Iris pigment epithelial cell (primary cell): ENCODE measurements at places on chromosomes 7 and 10.

DNA sequence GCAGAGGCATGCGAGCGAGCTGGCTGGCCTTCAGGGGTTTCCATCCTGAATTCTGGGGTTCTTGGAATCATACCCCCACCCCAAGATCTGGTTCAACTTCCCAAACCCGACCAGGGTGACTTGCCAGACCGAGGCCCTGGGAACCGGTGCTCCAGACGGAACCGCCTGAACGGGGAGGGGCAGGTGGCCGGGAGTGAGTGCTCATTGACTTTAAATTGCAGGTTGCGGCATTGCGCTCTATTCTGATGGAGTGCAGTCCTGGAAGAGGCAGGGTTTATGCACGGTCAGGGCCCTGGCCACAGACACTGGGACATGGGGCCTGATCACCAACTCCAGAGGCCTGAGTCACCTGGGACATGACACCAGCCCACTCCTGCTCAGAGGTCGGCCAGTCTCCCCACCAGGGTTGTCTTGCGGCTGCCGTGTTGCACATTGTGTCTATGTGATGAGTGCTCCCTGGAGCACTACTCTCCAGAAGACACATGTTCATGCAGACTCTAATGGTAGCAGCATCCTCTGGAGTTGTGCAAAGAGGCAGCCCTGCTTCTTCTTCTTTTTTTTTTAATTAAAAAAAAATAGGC, 5.8 kb upstream of the DDIT4 start:
- no peak for DNase-seq

DNA sequence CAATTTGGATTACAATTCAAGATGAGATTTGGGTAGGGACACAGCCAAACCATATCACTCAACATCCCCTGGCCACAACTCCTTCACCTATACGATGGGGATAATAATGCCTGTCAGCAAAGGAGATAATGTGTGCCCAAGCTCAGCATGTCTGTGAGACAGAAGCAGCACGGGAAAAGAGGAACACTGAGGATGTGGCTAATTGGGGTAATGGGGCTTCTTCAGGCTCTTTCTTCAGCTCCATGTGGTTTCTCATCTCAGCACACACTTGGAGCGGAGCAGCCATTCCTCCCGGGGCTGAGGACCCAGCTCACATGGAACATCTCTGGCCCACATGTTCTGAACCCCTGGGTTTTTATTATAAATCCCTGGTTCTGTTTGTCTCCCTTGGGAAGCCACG, 136.0 kb upstream of the NAMPT start:
- DNase-seq: no peak

GRCh38 chr10:81847675-81848074, 27.3 kb upstream of the NRG3 start:
- no peak for DNase-seq

- no peak for DNase-seq
These were observed 40.5 kb downstream of the AMZ1 start for GRCh38 chr7:2728316-2729030.

DNA sequence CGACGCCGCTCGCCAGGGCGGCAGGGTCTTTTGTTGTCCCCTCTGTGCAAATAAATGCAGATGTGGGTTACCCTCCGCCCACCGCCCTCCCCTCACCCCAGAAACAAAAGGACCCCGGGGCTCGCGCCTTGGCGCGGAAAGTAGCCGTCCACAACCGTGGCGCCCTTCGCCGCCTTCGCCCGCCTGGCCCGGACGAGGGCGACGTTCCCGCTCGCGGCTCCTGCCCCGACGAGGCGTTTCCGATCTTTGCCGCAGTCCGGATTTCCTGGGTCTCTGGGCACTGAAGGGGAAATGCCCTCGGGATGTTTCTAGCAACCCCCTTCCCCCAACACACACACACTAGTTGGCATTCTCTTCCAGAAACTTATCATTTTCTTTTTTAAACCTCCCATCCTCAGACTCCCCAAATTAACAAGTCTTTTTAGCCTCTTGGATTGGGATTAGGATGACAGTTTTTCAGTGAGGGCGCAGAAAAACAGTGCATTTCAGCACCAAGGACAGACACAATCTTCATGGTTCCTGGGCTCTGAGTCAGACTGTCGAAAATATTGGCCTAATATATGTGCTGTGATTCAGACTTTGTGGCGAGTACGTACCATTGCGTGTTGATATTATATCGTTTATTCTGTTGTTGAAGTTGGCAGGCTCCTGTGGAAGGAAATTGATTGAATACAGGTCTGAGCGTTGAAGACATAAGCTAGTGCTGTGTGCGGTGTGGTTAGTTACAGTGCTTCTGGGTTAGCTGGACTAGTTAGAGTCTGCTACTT, 771 bp downstream of the PHYHIPL start:
- DNase-seq: peak; percentile 84

DNA sequence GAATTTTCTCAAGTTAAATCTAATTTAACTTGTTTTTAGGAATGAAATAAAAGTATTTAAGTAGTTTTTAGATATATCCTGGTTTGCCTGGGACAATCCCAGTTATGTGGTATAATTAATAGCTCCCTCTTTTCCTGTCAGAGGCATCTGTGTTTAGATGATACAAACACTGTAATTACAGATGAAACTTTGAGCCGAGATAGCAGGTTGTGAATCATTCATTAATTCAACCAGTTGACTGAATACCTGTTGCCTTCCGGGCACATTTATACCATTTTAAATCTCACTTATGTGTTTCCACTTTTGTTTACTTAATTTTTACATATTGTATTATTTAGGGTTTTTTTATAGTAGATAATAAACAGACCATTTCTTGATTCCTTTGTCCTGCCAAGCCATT, 82.1 kb upstream of the GATA3 start:
- no peak for DNase-seq

DNA sequence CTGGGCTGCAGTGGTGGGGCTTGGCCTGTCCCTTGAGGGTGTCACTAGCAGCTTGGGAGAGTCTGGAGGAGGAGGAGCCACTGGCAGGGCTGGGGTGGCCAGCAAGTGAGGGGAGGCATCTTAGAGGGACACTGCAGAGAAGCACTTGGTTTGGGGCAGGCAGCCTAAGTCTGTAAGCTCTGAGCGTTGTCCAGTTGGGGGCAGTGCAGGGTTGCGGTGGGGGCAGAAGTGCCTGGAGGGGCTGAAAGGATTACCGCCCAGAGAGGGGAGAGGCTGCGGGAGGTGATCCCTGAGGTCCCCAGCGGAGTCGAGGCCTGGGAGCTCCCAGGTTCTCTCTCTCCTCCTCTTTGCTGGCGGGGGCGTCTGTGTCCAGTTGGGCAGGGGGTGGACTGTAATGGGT, 7.4 kb downstream of the ADCYAP1R1 start:
- no peak for DNase-seq

- DNase-seq: no peak
These were observed 277.6 kb downstream of the ELFN1 start for GRCh38 chr7:1947586-1948217.
